ENCODE measurements at places on chromosomes 16 and 17.

- no peak for DNase-seq
Observed at GRCh38 chr17:68085771-68086381, 50.3 kb downstream of the KPNA2 start.

DNA sequence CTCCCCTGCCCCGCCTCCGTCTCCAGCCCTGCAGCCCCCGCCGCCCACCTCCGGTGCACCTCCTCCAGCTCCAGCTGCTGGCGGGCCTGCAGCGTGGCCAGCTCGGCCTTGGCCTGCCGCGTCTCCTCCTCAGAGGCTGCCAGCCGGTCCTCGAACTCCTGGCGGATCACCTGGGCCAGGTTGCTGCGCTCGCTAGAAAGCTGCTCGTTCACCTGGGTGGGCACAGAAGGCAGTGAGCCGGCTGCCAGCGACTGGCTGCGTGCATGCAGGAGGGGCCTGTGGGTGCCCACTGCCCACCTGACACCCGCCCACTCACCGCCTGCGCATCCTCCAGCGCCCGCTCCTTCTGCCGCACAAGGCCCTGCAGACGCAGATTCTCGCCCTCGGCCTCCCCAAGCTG is 24.6 kb upstream of the AATK start:
- no peak for DNase-seq

- DNase-seq, result no peak
Observed at GRCh38 chr17:70584255-70584654, 414.9 kb downstream of the KCNJ2 start.

DNA sequence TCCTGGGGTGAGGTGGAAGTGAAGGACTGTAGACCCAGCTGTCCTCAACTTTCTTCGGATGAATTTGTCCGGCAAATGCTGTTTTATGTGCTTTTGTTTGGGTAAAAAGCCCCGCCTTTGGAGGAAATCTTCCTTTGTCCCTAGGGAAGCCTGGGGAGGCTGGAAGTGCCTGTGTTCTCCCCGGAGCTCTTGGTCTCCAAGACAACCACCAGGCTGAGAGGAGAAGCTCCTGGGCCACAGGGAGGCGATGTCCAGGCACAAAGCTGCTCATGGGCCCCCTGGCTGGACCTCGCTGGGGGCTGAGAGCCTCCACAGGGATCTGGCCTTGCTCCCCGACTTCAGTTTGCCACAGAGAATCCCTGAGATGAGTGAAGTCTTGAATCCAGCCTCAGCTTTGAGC is 293.1 kb upstream of the N4BP1 start:
- DNase-seq, result peak; percentile 61

GRCh38 chr17:44307387-44308186 is 814 bp upstream of the RUNDC3A start:
- peak; percentile 87 for DNase-seq

GRCh38 chr16:80994451-80994850 is 12.2 kb downstream of the CMC2 start:
- DNase-seq, result no peak

DNA sequence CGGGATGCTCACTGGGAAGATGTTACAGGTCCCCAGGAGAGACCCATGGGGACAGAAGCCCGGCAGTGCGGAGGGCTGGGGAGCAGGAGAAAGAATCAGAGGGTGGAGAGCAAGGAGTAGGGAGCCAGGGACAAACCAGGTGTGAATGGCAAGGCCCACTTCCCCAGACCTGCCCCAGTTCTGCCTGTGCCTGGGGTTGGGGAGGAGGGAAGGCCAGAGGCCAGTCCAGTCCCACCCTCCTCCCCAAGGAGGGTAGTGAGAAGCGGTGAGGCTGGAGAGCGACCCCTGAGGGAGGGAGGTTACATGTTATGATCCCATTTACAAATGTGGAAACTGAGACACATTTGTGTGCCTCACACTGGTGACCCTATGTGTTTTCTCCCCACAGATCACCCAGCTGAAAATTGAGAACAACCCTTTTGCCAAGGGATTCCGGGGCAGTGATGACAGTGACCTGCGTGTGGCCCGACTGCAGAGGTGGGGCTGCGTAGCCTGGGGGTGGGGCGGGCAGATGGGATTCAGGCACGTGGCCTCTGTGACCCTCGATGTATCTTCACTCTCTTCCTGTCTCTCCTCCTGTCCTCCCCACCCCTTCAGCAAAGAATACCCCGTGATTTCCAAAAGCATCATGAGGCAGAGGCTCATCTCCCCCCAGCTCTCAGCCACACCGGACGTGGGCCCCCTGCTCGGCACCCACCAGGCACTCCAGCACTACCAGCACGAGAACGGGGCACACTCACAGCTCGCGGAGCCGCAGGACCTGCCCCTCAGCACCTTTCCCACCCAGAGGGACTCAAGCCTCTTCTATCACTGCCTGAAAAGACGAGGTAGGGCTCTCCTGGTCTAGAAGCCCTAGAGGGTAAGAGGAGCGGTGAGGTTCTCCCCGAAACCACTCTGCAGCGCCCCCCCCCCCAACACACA is 27.5 kb downstream of the TBX4 start:
- no peak for DNase-seq

GRCh38 chr17:71202449-71202848 is 918.4 kb upstream of the SOX9 start:
- no peak for DNase-seq

GRCh38 chr17:37088913-37089312 is 140.2 kb downstream of the AATF start:
- no peak for DNase-seq

- no peak for DNase-seq
Observed at GRCh38 chr16:19123535-19124178, 9.9 kb downstream of the ITPRIPL2 start.

- no peak for DNase-seq
Observed at GRCh38 chr17:2695961-2696760, 15.4 kb downstream of the CLUH start.

DNA sequence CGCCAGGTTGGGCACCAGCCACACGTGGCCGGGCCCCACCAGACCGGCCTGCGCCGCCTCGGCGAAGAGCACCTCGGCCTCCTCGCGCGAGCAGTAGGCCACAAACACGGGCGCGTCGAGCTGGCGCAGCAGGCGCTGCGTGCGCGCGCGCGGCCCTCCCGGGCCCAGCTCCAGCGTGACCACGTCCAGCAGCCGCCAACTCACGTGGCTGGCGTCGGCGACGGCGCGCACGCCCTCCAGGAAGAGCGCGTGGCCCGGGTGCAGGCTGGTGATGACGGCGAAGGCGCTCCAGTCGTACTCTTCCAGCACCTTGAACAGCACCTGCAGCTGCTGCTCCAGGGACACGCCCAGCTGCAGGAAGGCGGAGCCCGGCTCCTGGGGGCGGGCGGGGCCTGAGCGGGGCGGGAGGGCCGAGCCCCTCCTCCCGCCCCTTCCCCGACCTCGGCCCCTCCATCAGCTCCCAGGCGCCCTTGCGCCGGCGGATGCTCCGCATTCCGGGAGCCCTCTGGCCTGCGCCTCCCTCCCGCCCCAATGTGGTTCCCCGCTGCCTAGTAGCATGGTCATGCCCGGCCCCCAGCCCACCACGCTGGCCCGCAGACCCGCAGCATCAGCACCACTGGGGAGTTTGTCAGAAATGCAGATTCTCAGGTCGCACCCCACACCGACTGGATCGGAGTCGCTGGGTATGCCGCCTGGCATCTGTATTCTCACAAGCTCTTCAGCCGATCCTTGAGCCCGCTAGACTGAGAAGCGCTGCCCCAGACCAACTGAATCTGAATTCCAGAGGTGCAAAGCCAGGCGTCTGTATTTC is 7.2 kb downstream of the GRIN2C start:
- DNase-seq, result peak; percentile 63

DNA sequence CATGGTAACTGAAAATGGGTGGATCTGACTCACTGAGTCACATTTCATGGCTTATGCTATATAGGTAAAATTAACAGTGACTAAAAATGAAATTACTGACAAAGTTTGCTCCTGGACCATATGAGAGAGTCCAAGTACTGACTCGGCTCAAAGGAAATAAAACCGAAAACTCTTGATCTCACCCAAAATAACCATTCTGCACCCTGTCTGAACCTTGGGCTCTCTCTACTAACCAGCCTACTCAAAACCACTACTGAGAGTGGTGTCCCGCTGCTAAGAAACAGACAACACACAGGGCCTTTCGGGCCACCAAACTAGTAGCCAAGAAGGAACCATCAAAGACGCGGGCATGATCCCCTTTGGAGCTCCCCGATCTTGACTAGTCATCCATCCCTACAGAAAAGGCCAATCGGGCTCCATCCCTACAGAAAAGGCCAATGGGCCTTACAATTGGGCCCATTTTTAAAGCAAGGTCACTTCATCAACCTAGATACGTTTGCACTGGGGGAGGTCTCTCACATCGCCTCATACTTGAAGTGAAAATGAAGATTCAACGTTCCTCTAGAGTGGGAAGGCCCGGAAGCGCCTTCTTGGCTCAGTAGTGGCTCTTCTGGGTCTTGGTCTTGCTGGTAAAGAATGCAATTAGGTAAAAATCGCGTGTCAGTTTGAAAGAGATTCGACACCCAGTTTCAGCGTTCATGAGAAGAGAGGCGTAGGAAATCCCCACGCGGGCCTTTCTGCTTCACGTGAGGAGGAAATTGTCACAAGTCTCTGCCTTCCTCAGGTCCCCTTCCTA is 720 bp upstream of the ZPBP2 start:
- DNase-seq, result no peak

GRCh38 chr17:49487183-49487582 is 7.9 kb upstream of the NGFR start:
- DNase-seq, result no peak

- no peak for DNase-seq
Observed at GRCh38 chr16:17460890-17461289, 9.9 kb downstream of the XYLT1 start.

DNA sequence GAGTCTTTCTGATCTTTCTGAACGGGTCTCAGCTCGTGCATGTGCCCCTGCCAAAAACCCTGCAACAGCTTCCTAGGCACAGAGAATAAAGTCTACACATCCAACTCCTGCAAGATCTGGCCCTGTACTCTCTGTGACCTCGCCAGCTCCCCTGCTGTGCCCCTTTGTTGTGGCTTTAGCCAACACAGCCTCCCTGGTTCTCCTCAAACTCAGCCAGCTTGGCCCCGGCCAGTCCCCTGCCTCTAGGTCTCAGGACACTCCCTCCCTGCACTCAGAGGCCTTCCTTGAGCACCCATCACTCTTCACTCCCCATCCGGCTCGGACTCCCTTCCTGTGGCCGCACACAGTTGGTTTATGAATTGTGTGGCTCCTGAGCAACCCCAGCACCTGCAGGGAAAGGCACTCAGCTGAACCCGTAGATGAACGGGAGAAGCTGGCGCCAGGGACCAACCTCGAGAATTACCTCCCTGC is 1.4 kb downstream of the CEP131 start:
- no peak for DNase-seq

- DNase-seq, result no peak
Observed at GRCh38 chr16:53893731-53894435, 189.9 kb downstream of the FTO start.

- no peak for DNase-seq
Observed at GRCh38 chr17:57528058-57528451, 217.0 kb downstream of the CCDC182 start.

DNA sequence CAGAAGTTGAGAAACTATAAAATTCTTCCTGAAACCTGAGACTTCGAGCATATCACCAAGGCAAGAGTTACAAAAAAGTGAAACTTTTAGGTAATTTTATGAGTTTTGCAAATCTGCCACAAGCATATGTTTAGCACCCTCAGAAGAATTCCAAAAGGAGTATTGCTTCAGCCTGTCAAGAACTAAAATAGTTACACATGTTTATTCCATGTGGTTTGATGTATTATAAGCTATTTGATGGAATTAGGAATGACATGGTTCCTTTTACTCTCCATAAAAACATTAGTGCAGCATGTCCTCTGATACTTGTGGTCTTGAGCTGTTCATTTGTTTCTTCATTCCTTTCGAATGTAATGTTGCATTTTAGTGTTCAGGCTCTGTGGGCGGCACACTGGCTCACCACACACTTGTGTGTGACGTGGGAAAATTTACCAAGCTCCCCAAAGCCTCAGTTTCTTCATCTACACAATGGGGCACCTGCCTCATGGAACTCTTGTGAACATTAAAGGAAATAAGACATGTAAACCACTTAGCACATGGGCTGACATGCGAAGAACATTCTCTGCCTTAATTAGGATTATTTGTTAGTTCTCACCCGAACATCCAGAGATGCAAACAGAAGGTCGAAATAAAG is 204.2 kb upstream of the FOXF1 start:
- DNase-seq, result no peak

DNA sequence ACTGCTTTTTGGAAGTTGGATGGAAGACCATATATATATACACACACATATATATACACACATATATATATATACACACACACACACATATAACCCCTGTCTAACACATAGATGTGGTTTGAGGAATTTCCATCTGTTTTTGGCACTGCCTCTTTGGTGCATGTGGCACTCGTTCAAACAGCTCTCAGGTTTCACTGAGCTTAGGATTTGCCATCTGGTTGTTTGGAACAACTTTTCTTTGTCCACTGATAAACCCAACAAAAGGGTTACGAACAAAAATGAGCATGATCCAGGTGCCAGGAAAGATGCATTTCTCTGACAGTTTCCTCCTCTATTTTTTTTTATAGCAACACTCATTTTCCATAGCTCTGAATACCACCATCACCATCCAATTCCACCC is 14.6 kb upstream of the KCNJ16 start:
- peak; percentile 66 for DNase-seq

GRCh38 chr16:50464325-50465290 is 83.6 kb upstream of the NKD1 start:
- no peak for DNase-seq

- peak; percentile 61 for DNase-seq
Observed at GRCh38 chr17:72719578-72720493, 372.7 kb downstream of the SLC39A11 start.

DNA sequence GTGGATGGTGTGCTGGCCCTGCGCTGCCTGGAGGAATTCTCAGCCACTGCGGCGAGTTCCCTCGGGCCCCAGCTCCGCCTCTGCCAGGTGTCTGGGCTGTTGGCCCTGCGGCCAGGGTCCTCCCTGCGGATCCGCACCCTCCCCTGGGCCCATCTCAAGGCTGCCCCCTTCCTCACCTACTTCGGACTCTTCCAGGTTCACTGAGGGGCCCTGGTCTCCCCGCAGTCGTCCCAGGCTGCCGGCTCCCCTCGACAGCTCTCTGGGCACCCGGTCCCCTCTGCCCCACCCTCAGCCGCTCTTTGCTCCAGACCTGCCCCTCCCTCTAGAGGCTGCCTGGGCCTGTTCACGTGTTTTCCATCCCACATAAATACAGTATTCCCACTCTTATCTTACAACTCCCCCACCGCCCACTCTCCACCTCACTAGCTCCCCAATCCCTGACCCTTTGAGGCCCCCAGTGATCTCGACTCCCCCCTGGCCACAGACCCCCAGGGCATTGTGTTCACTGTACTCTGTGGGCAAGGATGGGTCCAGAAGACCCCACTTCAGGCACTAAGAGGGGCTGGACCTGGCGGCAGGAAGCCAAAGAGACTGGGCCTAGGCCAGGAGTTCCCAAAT is 1.3 kb upstream of the TNFSF13 start:
- DNase-seq, result no peak

GRCh38 chr16:66574081-66574480 is 5.2 kb upstream of the CMTM2 start:
- no peak for DNase-seq

DNA sequence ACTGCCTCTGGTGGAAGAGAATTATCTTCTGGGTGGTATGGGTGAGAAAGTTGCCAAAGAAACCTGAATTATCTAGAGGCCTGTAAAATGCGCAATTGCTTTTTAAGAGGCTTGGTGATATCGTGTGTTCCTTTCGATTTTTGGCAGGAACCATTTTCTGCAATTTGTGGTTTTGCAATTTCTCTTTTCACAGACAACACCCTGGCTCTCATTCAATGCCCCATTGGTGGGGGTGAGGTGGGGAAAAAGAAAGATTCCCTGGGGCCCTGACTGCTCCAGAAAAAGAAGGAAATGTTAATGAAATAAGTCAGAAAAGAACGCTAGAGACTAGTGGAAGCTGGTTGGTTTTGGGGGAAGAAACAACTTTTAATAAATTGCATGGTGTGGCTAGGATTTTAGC is 77.4 kb downstream of the ANKFN1 start:
- DNase-seq, result no peak
